ENCODE measurements at places on chromosomes 3 and 15.

GRCh38 chr3:36372534-36372935 lies 7.8 kb upstream of the STAC start:
- DNase-seq = no peak

GRCh38 chr3:30260762-30261161 lies 345.6 kb upstream of the TGFBR2 start:
- no peak for DNase-seq

GRCh38 chr15:93321881-93322282 lies 232.9 kb upstream of the RGMA start:
- DNase-seq = no peak

DNA sequence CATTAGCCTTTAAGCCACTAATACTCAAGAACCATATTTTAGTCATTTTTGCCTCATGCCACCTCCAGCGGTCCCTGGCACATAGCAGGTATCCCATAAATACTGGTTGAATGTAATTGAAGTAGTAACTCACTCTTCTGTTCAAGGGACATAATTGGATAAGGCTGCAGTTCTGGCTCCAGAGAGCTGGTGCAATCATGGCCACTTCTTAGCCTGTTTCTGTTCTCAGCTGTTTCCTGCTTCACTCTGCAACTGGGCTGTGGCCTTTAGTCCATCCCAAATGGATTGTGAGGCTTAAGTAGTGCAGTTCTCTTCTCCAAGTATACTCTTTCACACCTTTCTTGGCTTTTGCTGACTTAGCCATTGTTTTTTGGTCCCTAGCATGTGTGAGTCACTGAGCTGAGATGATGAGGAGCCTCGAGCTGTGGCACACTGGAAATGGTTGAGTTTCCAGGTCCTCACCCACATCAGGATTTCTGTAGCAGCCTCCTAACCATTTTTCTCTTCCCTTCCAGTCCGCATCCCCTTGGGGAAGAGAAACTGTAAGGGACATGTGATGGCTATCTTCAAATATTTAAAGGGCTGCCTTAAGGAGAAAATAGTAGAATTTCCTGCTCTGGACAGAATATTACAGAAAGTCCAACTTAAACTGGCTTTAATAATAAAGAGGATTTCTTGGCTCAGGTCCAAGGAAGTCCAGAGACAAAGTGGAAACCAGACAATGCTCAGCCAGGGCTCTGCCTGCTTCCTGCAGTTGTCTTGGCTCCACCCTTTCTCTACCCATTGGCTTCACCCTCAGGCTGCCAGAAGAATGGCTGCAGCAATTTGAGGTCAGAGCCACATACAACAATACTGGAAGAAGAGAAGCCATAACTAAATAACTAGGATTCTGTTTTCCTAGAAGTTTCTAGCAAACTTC lies 305.4 kb upstream of the ROPN1 start:
- peak; percentile 86 for DNase-seq

GRCh38 chr3:146750196-146750595 lies 145.1 kb upstream of the PLSCR5 start:
- no peak for DNase-seq

DNA sequence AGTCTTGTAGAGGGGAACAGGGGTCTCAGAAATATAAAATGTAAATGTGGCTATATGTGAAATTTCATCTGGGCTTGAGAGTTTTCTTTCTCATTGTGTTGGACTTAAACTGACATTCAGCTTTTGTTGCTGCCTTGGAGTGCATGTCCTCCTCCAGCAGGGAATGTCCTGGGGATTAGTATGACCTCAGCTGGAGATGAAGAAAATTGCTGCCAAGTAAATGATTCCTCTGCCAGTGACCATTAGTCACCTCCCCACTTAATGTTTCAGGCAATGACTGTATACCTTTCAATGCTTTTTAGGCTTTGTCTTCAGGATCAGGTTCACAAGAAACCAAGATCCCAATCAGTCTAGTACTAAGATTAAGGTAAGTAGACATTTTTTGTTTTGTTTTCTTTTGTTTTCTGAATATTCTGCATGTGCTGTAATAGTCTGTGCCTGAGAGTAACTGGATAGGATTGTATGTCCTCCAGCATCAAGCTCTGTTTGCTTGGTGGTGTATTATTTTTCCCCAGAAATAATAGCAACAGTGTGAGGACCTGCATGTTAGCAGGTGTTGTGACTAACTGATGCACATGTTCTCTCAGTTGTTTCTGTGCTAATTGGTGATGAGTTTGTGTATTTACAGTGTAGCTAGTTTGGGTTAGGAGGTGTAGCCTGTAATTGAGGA lies 18.1 kb upstream of the SLC22A13 start:
- peak; percentile 5 for DNase-seq

Measured in NCI-H82 (cell line).